ENCODE measurements at places on chromosomes 1 and 21. TPM values are rescaled to one million over a fixed set of nuclear protein-coding genes. Genes with fewer than 3 reads are reported as not detected.

DNA sequence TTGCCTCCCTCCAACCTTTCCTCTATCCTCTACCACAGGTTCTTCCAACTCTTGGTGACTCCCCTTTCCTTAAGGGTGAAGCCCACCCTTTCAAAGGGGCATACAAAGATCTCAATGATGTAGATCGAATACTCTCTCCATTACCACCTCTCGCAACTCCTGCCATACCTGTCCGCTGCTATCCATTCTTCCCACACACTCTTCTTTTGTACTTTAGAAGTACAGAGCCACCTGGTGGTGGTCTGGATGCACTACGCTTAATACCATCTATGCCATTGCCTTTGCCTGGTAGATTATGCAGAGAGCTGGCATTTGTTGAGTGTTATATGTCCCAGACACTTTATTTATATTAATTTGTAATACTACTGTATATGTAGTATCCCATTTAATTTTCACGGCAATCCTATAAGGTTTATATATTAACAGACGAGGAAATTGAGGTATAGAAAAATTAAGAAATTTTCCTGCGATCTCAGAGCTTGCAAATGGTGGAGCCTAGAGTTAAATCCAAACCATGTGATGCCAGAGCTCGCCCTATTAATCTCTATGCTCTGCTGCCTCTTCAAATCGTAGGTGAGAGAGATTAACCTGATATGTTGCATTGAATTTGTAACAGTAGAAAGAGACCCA is 22.9 kb downstream of the TSHB start:
- peak; percentile 48 for DNase-seq

GRCh38 chr1:198258491-198258890 is 101.7 kb downstream of the NEK7 start:
- no peak for DNase-seq

The SH3BGR gene
- total RNA-seq = 3.2 TPM

The PTPN7 gene
- 6.9 TPM for total RNA-seq

DNA sequence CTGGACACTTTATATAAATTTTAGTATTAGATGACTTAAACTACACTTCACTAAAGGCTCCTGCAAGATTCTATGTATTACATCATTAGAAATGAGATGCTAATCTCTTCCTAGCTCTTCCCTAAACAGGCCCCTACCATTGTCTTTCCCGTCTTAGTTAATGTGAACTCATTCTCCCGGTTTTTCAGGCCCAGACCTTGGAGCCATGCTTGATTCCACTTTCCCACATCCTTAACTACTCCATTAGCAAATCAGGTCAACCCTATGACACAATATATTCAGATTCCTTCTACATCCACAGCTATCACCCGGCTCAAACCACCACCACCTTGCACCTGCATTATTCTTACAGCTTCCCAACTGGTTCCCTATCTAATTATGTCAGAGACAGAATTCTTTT is 73.3 kb downstream of the NVL start:
- DNase-seq = no peak

GRCh38 chr1:53546409-53547155 is 87.4 kb downstream of the DMRTB1 start:
- DNase-seq = peak; percentile 12

DNA sequence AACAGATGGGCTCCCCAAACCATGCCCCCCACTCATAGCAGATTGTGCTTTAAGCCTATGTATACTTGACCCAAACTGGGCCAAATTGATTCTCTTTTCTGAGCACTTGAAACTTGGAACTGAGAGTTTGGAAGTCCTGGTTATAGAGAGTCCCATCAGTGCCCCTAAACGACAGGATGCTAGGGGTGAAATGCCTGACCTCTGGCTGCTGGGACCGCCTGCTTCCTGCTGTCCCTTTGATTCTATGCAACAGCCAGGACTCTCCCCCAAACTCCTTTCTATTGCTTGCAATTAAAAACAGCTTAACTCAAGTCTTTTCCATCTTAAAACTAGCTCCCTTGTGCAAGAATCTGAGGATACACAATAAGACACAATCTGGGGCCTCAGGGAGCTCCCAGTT is 4.7 kb downstream of the C1orf210 start:
- peak; percentile 73 for DNase-seq

DNA sequence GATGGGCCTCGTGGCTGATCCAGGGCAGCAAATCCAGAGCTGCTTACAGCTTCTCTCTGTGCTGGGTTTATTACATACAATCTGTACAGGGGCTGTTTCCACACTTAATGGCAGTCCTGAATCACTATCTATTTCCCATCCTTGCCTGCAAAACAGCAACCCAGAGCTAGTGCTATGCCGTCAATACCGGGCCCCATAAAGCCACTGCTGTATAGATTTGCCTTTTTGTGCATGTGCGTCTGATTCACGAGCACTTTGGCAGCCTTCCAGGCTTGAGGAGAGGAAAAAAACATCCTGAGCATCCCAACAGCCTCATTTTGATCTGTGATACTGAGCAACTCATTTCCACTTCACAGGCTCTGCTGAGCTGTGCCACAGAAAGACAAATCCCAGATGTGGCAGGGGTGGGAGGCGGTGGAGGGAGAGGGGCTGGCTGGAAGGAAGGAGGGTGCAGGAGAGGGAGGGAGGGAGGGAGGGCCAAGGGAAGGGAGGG is 65.2 kb upstream of the TARBP1 start:
- DNase-seq = peak; percentile 98

The NAV1 gene
- 38.6 TPM for total RNA-seq

DNA sequence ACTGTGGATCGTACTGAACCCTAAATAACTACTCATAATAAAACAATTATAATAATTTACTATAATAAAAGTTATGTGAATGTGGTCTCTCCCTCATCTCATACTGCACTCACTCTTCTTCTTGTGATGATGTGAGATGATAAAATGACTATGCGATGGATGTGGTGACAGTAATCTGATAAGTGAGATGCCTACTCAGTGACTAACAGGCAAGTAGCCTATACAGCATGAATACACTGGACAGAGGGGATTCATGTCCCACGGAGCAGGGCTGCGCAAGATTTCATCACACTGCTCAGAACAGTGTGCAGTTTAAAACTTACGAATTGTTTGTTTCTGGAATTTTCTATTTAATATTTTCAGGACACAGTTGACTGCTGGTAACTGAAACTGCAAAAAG is 304.0 kb downstream of the DUSP10 start:
- DNase-seq = peak; percentile 27

The CLDN17 gene
- total RNA-seq = not detected

DNA sequence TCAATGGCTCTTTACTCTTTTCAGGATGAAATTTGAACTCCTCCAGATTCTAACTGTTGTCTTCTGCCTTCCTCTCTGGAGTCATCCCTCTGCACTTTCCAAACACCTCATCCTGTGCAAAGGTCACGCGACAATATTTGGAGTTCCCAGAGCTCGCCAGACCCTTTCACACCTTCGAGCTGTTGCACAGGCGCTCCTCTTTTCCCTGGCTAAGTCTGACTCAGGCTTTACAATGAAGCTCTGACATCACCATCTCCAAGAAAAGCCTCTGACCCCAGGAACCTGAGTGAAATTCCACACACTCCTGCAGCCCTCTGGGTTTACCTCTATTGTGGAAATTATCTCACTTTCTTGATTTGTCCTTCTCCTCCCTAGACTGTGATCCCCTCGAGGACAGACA is 270.3 kb downstream of the RGS7 start:
- no peak for DNase-seq

Measured in lung (tissue), 17 donors.